ENCODE measurements at places on chromosomes 2 and 18.
A peak's percentile ranks its signal among the peaks of the same experiment; 100 is the strongest.

DNA sequence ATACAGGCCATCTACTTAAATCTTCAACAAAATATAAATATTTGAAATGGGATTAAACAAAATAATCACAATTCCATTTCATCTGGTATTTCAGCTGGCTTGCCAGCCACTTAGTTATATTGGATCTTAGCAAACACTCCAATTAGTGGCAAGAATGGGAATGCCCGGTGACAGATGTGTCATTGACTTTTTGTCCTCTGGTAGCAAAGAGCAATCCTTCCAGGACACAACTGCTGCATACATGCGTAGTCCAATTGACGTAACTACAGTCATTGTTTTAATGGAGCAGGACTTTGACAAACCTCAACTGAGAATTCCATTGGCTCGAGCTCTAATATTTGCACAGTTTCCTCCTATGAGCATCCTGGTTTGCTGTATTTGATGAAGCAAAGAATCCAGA is 69.9 kb downstream of the RNF152 start:
- DNase-seq: no peak

GRCh38 chr2:46950314-46950713 is 34.7 kb upstream of the MCFD2 start:
- DNase-seq: no peak

GRCh38 chr2:119879502-119879901 is 119.8 kb downstream of the PTPN4 start:
- DNase-seq: no peak

DNA sequence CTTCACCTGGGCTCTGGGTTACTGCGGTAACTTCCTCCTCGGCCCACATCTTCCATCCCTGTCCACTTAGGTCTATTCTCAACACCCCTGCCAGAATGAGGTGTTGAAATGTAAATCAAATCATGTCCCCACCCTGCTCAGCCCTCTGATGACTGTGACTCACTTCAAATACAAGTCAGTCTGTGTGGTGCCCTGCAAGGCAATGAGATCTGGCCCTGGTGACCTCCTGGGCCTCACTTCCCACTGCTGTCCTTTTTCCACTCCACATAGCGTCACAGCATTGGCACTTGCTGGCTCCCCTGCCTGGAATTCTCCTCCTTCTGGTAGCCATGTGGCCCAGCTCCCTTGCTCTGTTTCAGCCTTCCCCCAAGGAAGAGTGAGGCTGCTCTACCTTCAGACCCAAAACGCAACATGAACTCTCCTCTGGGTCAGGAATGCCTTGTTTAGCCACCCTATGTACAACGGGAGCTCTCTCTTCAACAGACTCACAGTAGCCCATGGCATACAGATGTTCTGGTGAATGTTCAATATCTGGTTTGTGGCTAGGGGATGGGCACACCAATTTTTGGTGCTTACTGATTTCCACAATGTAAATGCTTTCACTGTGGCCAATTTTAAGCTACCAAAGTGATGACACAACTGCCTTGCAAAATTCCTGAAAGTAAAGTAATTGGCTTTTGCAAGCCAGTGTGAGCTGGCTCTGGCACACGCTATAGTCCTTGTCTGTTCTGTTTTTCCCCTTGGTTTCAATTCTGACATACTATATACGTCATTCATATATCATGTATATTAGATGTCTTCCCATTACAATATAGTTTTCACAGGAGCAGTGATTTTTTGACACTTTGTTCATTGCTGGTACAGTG is 550.3 kb upstream of the HS6ST1 start:
- DNase-seq: no peak

GRCh38 chr18:5979971-5980457 is 84.7 kb upstream of the TMEM200C start:
- DNase-seq: no peak

DNA sequence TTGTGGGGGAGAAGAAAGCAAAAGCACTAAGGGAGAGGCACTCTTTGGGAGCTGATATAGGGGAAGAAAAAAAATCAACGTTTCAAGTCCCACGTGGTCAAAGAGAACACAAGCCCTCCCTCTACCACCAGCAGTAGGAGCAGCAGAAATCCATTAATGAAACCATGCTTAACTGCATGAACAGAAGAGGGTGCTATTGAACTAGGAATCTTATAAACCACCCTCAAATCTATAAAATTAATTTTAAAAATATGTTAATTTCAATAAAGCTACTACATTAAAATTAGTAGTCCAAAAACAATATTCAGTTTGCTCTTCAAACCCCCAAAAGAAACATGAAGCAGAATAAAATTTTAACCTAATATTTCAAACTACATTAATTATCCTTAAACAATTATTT is 147.8 kb downstream of the TMEM18 start:
- peak; percentile 42 for DNase-seq

DNA sequence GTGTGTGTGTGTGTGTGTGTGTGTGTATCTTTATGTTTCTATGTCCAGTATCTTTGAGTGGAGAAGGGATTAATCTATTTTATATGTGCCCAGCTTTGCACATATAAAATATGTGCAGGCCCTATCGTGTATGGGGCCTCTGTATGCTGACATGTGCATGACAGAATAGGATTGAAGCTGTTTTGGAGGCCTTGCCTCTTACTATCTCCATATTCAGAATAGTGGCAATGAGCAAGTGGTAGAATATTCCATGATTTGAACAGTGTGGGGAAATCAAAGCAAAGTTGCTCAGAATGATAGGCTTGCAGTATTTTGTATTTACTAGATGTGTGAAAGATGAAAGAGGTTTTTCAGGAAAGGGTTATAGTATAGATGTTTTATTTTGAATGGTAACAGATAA is 480.8 kb downstream of the XIRP2 start:
- no peak for DNase-seq

GRCh38 chr2:85275984-85276540 is 51.7 kb downstream of the TGOLN2 start:
- no peak for DNase-seq

Measured in NCI-H187 treated with DMSO at 0.1 percent for 48 hours (cell line).